ENCODE measurements at places on chromosomes 3 and 15. TPM values are rescaled to one million over a fixed set of nuclear protein-coding genes. Genes with fewer than 3 reads are reported as not detected.

BCHE gene
- 6.4 TPM for total RNA-seq

IL17RD gene
- 27.5 TPM for total RNA-seq

SKOR1 gene
- total RNA-seq, result 1.1 TPM

GPR15 gene
- total RNA-seq, result not detected

KLHDC8B gene
- total RNA-seq, result 55.5 TPM

GPR27 gene
- total RNA-seq, result 13.4 TPM

LYZL4 gene
- total RNA-seq, result not detected

ZPLD1 gene
- total RNA-seq, result not detected

ALG1L2 gene
- 2.8 TPM for total RNA-seq

DNAH1 gene
- total RNA-seq, result 8.2 TPM

HYKK gene
- total RNA-seq, result 5.6 TPM

XCR1 gene
- not detected for total RNA-seq

MUC20 gene
- total RNA-seq, result 8.7 TPM

CMTM7 gene
- 18.0 TPM for total RNA-seq

GATA2 gene
- 53.2 TPM for total RNA-seq

All from mesothelial cell of epicardium (in vitro differentiated cells).